ENCODE measurements at places on chromosomes 6 and 20. TPM values are rescaled to one million over a fixed set of nuclear protein-coding genes. Genes with fewer than 3 reads are reported as not detected.

PNPLA1 gene
- total RNA-seq = not detected

SLC32A1 gene
- not detected for total RNA-seq

PRL gene
- total RNA-seq = not detected

TSBP1 gene
- total RNA-seq = not detected

MYLK4 gene
- 0.46 TPM for total RNA-seq

CALHM6 gene
- 2.7 TPM for total RNA-seq

DNA sequence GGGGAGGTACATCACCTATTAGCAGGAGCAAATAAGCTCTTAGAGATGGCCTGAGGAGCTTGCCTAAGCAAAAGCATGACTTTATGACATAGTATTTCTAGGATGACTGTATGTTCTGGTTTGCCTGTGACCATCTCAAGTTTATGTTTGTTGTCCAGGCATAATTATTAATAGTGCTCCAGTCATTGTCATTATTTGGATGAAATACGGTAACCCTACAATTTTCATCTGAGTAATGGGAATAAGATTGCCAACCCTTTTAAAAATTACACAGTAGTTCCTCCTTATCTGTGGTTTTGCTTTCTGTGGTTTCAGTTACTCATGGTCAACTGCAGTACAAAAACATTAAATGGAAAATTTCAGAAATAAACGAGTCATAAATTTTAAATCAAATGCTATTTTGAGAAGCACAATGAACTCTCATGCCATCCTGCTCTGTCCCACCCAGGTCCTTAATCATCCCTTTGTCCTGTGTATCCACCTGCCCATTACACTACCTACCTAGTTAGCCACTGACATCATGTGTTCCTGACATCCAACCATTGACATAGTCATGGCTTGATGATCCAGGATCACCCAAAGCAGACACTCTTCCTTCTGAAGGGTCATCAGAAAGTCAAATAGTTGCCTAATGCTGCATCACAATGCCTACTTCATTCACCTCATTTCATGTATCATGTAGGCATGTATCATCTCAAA is 27.0 kb upstream of the TFB1M start:
- H3K27ac ChIP-seq = no peak overlapping the region
- H3K4me3 ChIP-seq = no peak overlapping the region
- H3K27me3 ChIP-seq = no peaks in the 10 kb centered on the region

Data from right lobe of liver (tissue), 6 donors.